ENCODE measurements at places on chromosomes 6 and 20. TPM values are rescaled to one million over a fixed set of nuclear protein-coding genes. Genes with fewer than 3 reads are reported as not detected.

- H3K27ac ChIP-seq, result no peak overlapping the region
- DNase-seq, result no peak
- no peaks in the 10 kb centered on the region for H3K27me3 ChIP-seq
- H3K4me1 ChIP-seq, result no peaks in the 10 kb centered on the region
- no peak overlapping the region for H3K4me3 ChIP-seq
- H3K36me3 ChIP-seq, result no peaks in the 10 kb centered on the region
These were observed 81.6 kb upstream of the SNX9 start for GRCh38 chr6:157741321-157741947.

GRCh38 chr20:24998631-24999445, 6.3 kb upstream of the APMAP start:
- no peak for DNase-seq
- no peaks in the 10 kb centered on the region for H3K27me3 ChIP-seq
- no peaks in the 10 kb centered on the region for H3K36me3 ChIP-seq
- H3K4me1 ChIP-seq, result no peaks in the 10 kb centered on the region
- H3K4me3 ChIP-seq, result no peak overlapping the region

GRCh38 chr6:147782302-147782701, 273.8 kb downstream of the SAMD5 start:
- H3K4me1 ChIP-seq, result no peaks in the 10 kb centered on the region
- no peak for DNase-seq
- no peaks in the 10 kb centered on the region for H3K36me3 ChIP-seq
- no peak overlapping the region for H3K27ac ChIP-seq
- no peak overlapping the region for H3K4me3 ChIP-seq

DNA sequence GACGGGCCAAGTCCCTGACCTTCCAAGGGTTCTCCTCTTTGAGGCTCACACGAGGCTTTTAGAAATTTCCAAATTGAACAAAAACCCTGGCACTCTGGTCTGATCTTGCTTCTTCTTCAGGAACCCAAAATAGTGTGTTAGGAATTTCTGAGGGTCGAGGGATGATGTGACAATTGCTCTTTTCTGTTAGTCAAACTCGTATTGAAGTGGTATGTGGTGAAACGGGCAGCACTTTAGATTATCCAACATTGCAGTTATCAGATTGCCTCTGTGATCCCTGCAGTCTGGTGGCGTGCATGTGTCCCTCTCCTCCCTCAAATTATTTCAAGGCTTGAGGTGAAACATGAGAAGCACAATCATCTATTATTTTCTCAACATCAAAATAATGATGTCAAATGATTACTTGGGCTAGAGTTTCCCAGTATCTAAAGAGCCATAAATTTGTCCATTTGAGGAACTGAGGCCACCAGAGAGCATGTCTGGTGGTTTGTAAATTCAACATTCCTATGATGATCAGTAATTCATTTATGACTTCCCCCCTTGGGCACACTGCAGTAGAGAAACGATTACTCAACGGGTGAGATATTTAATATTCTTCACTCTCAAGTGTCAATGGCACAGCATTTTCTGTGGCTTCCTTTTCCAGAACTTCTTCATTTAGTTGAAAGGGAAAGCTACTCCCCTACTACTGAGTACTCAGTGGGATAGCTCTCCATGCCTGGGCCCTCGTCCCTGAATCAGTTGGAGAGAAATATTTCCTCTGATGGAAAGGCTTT, 308.6 kb upstream of the MAP3K7 start:
- no peak overlapping the region for H3K27ac ChIP-seq
- H3K36me3 ChIP-seq, result no peaks in the 10 kb centered on the region
- no peak overlapping the region for H3K4me3 ChIP-seq

DNA sequence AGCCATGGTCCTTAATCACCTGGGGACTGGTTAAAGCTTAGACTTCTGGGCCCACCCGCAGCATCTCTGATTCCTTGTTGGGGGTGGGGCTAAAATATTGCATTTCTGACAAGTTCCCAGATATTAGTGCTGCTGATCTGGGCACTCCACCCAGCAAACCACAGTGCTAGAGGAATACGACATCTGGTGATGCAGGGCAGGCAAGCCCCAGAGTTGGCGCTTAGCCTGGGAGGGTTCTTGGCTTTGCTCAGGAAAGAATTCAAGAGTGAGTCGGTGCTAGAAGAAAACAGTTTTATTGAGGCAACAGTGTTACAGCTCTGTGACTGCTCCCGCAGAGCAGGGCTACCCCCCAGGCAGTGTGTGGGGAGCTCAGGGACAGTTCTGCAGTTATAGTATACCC, 210.7 kb downstream of the TFAP2C start:
- DNase-seq, result no peak
- no peaks in the 10 kb centered on the region for H3K36me3 ChIP-seq

DNA sequence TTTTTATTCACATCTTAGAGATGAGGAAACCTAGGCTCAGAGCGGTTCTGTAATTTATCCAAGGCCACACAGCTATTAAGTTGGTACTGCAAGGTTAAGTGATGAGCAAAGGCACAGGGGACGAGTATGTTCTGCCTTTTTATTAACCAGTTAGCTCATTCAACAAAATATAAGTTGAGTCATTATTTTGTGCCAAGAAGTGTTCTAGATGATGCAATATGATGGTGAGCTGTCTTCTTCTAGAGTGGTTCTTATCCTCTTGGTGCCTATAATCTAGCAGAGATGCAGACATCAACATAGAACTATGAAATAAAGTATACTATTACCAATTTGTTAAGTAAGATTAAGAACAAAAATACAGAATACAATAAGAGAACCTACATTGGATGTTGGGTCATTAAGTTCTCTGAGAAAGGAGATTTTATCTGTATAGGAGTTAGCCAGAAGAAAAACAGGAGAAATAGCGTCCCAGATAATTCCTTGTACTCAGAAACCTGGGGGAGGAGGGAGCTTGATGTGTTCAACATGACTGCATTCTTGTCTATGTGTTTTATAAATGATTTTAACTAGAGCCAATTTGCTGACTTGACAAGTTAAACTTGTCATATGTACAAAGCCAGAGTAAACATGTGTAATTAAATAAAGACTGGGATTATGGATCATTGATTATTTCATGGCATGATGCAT, 122.3 kb downstream of the TBXT start:
- no peak overlapping the region for H3K27ac ChIP-seq
- H3K4me3 ChIP-seq, result no peak overlapping the region
- no peak for DNase-seq
- H3K36me3 ChIP-seq, result no peaks in the 10 kb centered on the region

GRCh38 chr20:9122571-9122970, 53.7 kb downstream of the PLCB4 start:
- H3K36me3 ChIP-seq, result no peaks in the 10 kb centered on the region
- H3K27me3 ChIP-seq, result no peaks in the 10 kb centered on the region
- H3K4me3 ChIP-seq, result no peak overlapping the region
- H3K4me1 ChIP-seq, result no peaks in the 10 kb centered on the region
- no peak overlapping the region for H3K27ac ChIP-seq

GRCh38 chr6:88105741-88106340, 58.2 kb downstream of the SPACA1 start:
- H3K4me1 ChIP-seq, result no peaks in the 10 kb centered on the region
- no peak for DNase-seq
- no peak overlapping the region for H3K4me3 ChIP-seq
- H3K36me3 ChIP-seq, result no peaks in the 10 kb centered on the region
- H3K27me3 ChIP-seq, result no peaks in the 10 kb centered on the region

DNA sequence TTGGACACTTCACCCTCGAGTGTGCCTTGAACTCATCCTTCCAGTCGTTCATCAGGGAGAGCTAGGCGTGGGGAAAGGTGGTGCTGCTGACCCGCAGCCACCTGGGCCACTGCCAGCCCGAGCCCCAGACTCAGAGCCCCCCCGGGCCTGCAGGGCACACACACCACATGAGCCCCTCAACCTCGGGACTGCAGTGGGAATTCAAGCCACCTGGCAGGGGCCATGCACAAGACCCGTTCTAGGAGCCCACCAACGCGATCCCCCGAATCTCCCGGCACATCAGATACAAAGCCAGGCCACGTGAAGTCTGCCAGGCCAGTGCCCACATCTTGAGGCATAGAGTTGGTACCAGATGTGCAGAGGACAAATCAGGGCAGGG, 2.8 kb downstream of the ZNF512B start:
- H3K27ac ChIP-seq, result no peak overlapping the region
- no peaks in the 10 kb centered on the region for H3K4me1 ChIP-seq
- no peak overlapping the region for H3K4me3 ChIP-seq

GRCh38 chr6:14822679-14823078, 423.2 kb upstream of the JARID2 start:
- no peak overlapping the region for H3K27ac ChIP-seq
- H3K27me3 ChIP-seq, result peaks cover 2% of the 10 kb centered on the region
- no peak overlapping the region for H3K4me3 ChIP-seq
- no peaks in the 10 kb centered on the region for H3K4me1 ChIP-seq

- H3K36me3 ChIP-seq, result no peaks in the 10 kb centered on the region
- H3K27me3 ChIP-seq, result no peaks in the 10 kb centered on the region
These were observed 291.8 kb downstream of the BMP7 start for GRCh38 chr20:56974499-56975250.

- no peaks in the 10 kb centered on the region for H3K36me3 ChIP-seq
- H3K27me3 ChIP-seq, result no peaks in the 10 kb centered on the region
- DNase-seq, result no peak
- no peak overlapping the region for H3K27ac ChIP-seq
- H3K4me1 ChIP-seq, result no peaks in the 10 kb centered on the region
- H3K4me3 ChIP-seq, result no peak overlapping the region
These were observed 301.8 kb downstream of the FARS2 start for GRCh38 chr6:5563086-5563485.

DNA sequence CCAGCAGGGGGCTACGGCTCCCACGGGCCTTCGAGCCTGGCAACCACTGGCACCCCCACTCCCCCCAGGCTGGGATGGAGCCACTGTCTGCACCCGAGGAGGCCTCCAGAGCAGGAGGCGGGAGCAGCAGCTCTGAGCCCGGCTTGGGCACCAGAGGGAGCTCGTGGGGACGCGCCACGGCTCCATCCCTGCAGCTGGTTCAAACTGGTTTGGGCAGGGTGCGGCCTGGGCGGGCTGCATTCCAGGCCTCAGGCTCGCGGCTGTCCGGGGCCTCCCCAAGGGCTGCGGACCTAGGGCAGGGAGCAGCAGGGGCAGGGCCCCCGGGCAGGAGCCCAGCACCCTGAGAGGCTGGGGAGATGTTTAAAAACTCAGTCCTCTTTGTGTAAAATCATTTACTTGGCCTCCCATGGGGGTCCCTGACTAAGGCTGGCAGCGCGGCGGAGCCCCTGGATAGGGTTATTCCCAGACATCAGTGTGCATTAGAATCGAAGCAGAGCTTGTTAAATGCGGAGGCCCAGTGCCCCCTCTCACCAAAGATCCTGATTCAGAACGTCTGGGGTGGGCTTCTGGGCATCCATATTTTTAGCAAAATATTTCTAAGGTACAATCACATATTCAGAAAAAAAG, 4.1 kb upstream of the BCAS4 start:
- peak; percentile 95 for DNase-seq
- no peaks in the 10 kb centered on the region for H3K36me3 ChIP-seq
- no peaks in the 10 kb centered on the region for H3K27me3 ChIP-seq
- peak overlapping the region; percentile 34 for H3K27ac ChIP-seq
- H3K4me3 ChIP-seq, result no peak overlapping the region

- H3K4me3 ChIP-seq, result no peak overlapping the region
- H3K27me3 ChIP-seq, result no peaks in the 10 kb centered on the region
- peaks cover 2% of the 10 kb centered on the region for H3K4me1 ChIP-seq
These were observed 58.3 kb downstream of the IPCEF1 start for GRCh38 chr6:154298297-154298696.

DNA sequence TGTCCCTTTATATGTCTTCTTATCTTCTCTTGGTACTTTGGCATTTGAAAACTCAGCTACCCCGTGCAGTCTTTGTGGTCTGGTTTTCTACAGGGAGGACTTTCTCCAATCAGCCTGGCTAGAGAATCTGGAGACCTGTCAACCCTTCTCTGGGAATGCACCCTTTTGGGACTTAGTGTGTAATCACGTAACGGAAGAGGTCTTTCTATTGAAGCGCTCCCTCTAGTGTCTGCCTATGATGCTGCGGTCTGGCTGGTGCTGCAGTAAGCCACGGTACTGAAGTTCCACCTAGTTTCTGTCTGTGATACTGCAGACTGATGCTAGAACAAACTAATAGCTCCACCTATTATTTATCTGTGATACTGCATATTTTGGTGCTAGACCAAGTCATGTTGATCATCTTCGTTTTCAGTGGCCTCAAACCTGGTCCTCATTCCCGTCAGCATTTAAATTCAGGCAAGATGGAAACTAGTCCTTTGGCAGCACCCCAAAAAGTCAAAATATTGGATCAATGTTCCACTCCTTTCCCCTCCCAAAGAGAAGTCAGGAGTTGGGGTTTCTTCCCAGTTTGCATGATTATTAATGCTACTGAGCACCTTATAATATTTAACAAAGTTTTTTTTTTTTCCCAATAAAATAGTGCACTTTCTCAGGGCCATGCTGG, 12.5 kb upstream of the SIRPB2 start:
- no peaks in the 10 kb centered on the region for H3K4me1 ChIP-seq
- no peak overlapping the region for H3K27ac ChIP-seq
- no peaks in the 10 kb centered on the region for H3K36me3 ChIP-seq
- no peak overlapping the region for H3K4me3 ChIP-seq
- no peaks in the 10 kb centered on the region for H3K27me3 ChIP-seq
- DNase-seq, result peak; percentile 76

DNA sequence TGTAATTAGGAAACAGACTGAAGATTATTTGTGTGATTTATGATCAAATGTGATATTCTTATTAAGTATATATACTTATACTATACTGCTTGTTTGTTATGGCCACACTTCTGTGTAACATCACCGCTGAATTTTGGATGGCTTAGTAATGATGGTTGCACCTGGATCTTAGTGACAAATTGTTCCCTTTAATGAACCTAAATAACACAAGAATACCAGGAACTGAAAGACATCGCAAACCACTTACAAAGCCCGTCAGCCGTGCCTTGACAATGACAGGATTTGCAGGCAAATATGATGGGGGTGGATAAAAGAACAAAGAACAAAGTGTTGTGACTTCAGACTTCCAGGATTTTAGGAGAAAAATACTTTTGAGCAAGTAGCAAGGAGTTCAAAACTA, 67.1 kb downstream of the LAMP5 start:
- no peaks in the 10 kb centered on the region for H3K36me3 ChIP-seq
- no peaks in the 10 kb centered on the region for H3K4me1 ChIP-seq
- no peaks in the 10 kb centered on the region for H3K27me3 ChIP-seq
- no peak overlapping the region for H3K27ac ChIP-seq
- no peak for DNase-seq
- no peak overlapping the region for H3K4me3 ChIP-seq

- H3K27me3 ChIP-seq, result no peaks in the 10 kb centered on the region
- H3K36me3 ChIP-seq, result no peaks in the 10 kb centered on the region
- DNase-seq, result no peak
- no peak overlapping the region for H3K27ac ChIP-seq
- no peak overlapping the region for H3K4me3 ChIP-seq
These were observed 31.2 kb upstream of the CCND3 start for GRCh38 chr6:41972826-41973225.

- no peaks in the 10 kb centered on the region for H3K36me3 ChIP-seq
- H3K27me3 ChIP-seq, result peaks cover 3% of the 10 kb centered on the region
- H3K27ac ChIP-seq, result no peak overlapping the region
- H3K4me3 ChIP-seq, result no peak overlapping the region
These were observed 189.0 kb upstream of the CDYL start for GRCh38 chr6:4587171-4587570.

Gene PPIL1
- 12.0 TPM for total RNA-seq

Gene CDSN
- not detected for total RNA-seq

Gene POLR1C
- 27.4 TPM for total RNA-seq

Gene CASS4
- 3.4 TPM for total RNA-seq

Gene HINT3
- 20.1 TPM for total RNA-seq

Gene BPIFA1
- total RNA-seq, result not detected
